ENCODE measurements at places on chromosomes 7 and 10. TPM values are rescaled to one million over a fixed set of nuclear protein-coding genes. Genes with fewer than 3 reads are reported as not detected.

The IPMK gene
- 3.7 TPM for total RNA-seq

The PON3 gene
- 31.0 TPM for total RNA-seq

The ARHGEF5 gene
- 2.1 TPM for total RNA-seq

The CYP2C18 gene
- total RNA-seq = not detected

The MOGAT3 gene
- total RNA-seq = not detected

The NME8 gene
- total RNA-seq = not detected

The STEAP1 gene
- 15.9 TPM for total RNA-seq

The GNAI1 gene
- total RNA-seq = 34.6 TPM

The SYT15 gene
- 2.4 TPM for total RNA-seq

The EPHB6 gene
- total RNA-seq = 0.89 TPM
